Thoracic aorta (tissue), 2 donors: ENCODE measurements at places on chromosomes 16 and 17.

GRCh38 chr17:81391293-81391935 is 3.8 kb upstream of the BAHCC1 start:
- DNase-seq: no peak

GRCh38 chr16:50899951-50900350 is 158.1 kb downstream of the CYLD start:
- DNase-seq: no peak

- DNase-seq: no peak
These were observed 99.6 kb downstream of the SKAP1 start for GRCh38 chr17:48330421-48330820.

DNA sequence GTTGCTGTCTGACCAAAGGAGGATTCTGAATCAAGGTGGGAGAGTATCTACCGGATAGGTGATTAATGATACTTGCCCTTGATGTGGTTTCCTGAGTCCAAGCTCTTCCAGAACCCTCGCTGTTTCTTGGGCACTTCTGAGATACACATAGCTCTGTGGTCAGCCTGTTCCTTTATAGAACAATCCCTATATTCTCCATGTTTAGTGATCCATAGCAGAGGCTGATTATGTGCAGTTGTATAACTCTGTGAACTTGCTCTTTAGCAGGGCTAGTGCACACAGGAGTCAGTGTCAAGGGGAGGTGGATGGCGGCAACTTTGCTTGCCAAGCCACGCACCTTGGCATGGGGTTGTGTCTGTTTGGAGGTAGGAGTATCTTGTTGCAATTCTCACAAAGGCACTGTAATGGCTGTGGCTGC is 36.1 kb downstream of the ARL4D start:
- no peak for DNase-seq

GRCh38 chr16:68426347-68426652 is 22.0 kb downstream of the SMPD3 start:
- no peak for DNase-seq

- DNase-seq: no peak
These were observed 85.7 kb downstream of the TAOK1 start for GRCh38 chr17:29475891-29476290.

- no peak for DNase-seq
These were observed at the start of gene SLC16A5 for GRCh38 chr17:75087558-75088453. Gene SLC16A5 (plus strand): TSS chr17:75087954. CDS start chr17:75093637, 5,683 bp downstream.

GRCh38 chr17:82943751-82944150 is 103.9 kb upstream of the ZNF750 start:
- DNase-seq: no peak

- DNase-seq: no peak
These were observed 740 bp downstream of the NFATC2IP start for GRCh38 chr16:28951410-28951943.

DNA sequence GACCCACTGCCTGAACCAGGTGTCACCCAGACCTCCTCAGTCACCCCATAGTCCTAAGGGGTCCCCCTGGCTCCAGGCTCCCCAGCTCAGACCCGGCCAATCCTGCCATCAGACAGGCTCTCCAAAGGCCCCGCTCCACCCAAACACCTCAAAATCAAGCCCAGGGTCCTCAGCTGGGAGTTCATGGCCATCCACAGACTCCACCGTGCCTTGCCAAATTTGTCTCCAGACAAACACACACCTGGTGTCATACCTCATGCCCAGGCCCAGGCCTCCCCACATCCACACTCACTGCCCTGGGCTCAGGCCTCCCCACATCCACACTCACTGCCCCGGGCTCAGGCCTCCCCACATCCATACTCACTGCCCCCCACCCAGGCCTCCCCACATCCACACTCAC is 12.5 kb downstream of the RPH3AL start:
- DNase-seq: no peak

DNA sequence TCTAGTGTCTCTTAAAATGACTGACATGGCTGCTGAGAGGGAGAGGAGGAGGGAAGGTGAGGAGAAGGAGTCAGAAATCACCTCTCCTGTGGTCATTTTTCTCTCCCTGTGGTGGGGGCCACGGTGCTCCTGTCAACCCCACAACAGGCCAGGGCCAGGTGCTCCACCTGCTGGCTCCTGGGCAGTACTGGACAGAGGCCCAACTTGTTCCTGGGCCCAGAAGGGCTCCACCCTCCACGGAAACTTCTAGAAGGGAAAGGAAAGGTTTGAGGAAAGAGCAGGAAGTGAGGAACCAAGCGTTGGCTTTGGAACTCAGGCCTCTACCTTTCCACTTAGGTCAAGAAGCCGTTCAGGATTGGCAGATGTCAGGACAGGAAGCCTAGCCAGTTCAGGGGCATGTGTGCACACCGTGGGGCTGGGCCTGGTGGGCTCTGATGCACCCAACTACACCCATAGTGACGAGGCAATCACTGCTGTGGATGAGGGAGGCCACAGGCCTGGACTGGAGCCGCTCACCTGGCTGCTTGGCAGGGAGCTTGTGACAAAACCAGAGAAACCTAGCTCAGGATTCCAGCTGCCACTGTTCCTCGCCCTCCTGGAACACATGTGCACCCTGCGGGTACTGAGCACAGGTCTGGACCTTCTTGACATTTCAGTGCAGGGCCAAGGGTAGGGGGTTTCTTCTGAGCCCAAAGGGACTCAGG is 36.1 kb downstream of the WNT3 start:
- DNase-seq: no peak

DNA sequence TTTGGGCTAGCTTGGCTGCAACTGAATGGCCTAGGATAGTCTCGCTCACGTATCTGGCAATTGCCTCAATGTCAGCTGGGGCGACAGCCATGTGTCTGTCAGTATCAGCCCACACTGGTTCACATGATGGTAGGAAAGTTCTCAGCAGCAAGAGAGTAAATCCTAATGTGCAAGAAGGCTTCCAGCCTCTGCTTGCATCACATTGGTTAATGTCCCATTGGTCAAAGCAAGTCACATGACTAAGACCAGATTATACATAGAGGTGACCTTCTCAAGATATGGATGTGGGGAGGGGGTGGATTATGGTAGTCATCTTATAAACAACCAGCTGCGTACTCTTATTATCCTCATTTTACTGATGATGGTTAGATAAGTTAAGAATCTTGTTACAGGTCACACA is 31.0 kb downstream of the CHP2 start:
- no peak for DNase-seq

- no peak for DNase-seq
These were observed 6.9 kb downstream of the HOXB4 start for GRCh38 chr17:48571024-48571818.

GRCh38 chr16:22684574-22685458 is 129.1 kb upstream of the HS3ST2 start:
- DNase-seq: no peak

DNA sequence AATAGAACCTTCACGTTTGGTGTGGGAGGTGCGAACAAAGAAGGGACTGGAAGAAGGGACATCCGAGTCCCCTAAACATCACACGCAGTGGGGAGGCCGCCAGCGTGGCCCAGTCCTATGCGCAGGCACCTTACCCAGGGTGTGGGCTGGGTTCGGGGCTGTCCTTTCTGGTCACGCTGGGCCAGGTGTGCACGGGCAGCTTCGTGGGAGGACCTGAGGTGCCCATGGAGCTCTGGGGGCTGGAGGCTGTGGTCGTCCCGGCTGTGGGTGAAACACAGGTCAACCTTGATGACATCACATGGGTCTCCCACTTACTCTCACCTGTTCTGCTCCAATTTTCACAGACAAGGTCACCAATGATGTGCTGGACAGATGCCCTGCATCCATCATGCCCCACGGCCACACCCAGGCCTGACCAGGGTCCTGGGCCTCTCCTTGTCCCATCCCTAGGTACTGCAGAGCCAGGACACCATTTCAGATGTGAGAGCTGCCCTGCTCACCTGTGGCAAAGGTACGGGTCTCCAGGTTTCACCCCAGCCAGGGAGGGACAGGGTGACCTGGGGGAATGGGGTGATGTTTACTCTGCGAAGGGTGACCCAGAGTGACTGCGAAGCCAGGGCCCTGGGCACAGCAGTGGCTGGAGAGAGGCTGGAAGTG is 3.1 kb downstream of the CD300C start:
- DNase-seq: no peak

- no peak for DNase-seq
These were observed 54.1 kb downstream of the TNFRSF13B start for GRCh38 chr17:16917671-16918394.

DNA sequence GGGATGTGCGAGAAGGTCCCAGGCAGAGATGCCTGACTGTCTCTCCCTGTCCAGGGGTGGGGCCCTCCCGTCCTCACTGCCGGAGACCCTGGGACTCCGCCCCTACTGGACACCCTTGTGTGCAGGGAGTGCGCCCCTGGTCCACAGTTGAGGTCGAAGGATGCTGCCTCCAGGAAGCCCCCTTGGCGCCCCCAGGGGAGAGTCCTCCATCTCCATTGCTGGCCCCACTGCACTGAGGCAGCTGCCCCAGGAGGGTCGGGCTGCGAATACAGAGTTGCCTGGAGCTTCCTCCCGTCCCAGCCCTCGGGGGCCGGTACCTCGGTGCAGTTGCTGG is 26.6 kb downstream of the CTU2 start:
- DNase-seq: no peak

- no peak for DNase-seq
These were observed 38.2 kb downstream of the IL4R start for GRCh38 chr16:27351989-27352388.

- no peak for DNase-seq
These were observed 10.8 kb upstream of the CBLN1 start for GRCh38 chr16:49292413-49292812.

- DNase-seq: peak; percentile 28
These were observed 2.2 kb upstream of the KRT19 start for GRCh38 chr17:41530062-41531048.

DNA sequence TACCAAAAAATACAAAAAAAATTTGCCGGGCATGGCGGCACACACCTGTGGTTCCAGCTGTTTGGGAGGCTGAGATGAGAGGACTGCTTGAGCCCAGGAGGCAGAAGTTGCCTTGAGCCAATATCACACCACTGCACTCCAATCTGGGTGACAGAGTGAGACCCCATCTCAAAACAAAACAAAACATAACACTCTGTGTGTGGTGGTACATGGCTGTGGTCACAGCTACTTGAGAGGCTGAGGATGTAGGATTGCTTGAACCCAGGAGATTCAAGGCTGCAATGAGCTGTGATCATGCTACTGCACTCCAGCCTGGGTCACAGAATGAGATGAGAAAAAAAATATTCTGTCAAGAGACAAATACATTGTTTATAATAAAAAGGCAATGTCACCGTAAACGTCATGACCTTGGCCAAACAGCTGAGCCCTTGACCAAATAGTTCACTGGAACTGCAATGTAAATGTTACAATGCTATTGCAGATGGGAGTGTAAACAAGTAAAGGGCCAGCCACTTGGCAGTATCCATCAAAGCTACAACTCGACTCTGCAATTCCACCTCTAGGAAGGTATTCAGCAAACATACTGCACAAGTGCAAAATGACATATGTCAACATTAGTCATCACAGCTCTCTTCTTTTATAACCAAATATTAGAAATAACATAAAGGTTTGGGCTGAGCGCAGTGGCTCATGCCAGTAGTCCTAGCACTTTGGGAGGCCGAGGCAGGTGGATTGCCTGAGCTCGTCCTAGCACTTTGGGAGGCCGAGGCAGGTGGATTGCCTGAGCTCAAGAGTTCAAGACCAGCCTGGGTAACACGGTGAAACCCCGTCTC is 16.9 kb downstream of the EARS2 start:
- no peak for DNase-seq

DNA sequence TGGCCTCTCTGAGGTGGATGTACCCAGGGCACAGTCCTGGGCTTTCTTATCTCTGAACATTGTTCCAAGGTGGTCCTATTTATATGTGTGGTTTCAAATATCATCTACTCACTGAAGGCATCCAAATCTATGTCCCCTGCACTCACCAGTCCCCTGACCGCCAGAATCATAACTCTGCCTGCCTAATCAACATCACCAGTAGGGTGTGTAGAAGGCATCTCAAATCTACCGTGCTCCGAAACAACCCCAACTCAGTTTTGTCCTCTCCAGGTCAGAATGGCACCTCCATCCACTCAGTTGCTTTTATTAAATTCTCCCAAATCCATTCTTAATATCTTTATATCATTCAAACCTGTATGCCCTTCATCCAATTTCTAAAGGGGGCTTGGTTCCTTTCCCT is 536.3 kb downstream of the GRIN2A start:
- DNase-seq: no peak

GRCh38 chr16:47037396-47037745 is 63.9 kb upstream of the DNAJA2 start:
- no peak for DNase-seq

- no peak for DNase-seq
These were observed 311.8 kb downstream of the UTP18 start for GRCh38 chr17:51572115-51572514.

GRCh38 chr16:53545433-53545832 is 42.4 kb upstream of the AKTIP start:
- DNase-seq: no peak

GRCh38 chr16:56005958-56006357 is 130.8 kb upstream of the CES5A start:
- no peak for DNase-seq

DNA sequence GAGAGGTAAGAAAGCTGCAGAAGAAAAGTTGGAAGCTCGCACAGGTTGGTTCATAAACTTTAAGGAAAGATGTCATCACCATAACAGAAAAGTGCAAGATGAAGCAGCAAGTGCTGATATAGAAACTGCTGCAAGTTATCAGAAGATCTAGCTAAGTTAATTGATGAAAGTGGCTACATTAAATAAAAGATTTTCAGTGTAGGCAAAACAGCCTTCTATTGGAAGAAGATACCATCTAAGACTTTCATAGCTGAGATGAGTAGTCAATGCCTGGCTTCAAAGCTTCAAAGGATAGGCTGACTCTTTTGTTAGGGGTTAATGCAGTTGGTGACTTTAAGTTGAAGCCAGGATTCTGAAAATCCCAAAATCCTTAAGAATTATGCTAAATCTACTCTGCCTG is 24.0 kb downstream of the CYLD start:
- DNase-seq: no peak

DNA sequence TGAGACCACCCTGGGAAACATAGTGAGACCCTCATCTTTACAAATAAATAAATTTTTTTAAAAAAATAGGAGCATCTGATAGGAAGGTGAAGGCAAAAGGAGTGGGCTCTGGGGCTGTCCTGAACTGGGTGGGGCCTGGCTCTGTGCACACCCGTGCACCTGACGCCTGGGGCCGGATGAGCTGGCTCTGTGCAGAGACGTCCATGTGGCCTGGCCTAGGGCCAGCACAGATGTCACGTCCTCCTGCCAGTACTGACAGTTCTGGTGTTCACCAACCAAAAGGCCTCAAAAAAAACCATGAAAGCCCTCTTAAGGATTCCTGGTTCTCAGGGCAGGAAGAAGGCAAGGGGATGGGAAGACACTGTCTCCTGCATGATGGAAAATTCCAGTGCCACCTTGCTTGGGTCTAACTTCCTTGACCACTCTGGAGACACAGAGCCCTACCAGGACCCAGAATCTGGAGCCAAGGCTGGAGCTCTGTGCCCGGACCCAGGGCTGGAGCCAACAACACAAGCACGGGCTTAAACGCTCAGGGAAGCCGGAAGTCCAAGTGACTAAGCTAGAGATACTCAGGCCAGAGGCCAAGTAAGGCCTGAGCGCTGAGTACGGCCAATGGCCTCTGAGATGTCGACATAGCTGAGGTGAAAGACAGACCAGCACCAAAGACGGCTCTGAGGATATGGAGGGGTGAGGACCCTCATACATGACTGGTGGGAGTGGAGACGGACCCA is 32.9 kb downstream of the COPRS start:
- peak; percentile 25 for DNase-seq
